ENCODE measurements at places on chromosomes 13 and 19.

DNA sequence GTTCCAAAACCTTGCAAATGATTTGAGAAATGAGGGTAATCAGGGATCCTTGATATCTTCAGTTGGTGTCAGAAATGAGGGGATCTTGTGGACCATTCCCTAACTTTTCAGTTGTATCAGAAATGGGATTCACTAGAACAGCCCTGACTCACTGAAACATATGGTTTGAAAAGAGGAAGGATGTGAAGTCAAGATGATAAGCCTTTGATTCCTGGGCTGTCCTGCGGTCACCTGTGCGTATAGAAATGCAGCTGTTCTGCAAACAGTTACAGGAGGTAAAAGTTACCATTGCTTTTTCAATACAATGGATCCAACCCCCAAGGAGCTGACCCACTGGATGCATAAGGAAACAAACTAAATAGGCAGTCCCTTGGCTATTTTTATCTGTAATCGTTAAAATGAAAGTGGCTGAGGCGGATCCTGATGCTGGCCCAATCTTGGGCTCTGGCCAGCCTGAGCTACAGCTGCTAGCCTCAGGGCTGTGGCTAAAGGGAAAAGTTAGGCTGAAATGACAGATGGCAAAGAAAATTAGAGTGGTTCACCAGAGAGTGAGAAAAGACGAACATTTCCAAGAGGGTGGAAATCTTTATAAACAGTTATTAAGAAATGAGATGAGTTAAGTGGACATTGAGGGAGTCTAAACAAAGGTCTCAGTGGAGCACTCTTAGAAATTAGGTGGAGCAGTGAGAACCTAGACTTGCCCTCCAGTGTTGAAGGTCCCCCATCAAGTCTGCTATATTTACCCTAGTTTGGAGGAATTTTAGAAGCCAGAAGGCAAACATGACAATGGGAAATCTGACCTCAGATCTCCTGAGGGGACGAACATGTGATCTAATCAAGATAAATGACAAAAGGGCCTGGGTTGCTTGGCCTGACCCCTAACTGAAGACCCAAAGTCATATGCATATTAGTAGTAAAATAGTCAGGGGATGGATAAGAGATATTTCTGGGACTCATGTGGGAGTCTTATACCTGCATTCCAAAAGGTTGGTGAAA is 7.6 kb downstream of the SIGLECL1 start:
- no peak for DNase-seq

GRCh38 chr13:86383561-86383960 is 584.3 kb upstream of the SLITRK6 start:
- DNase-seq = no peak

- no peak for DNase-seq
Measured at GRCh38 chr19:42290523-42291434, 11.2 kb upstream of the PRR19 start.

DNA sequence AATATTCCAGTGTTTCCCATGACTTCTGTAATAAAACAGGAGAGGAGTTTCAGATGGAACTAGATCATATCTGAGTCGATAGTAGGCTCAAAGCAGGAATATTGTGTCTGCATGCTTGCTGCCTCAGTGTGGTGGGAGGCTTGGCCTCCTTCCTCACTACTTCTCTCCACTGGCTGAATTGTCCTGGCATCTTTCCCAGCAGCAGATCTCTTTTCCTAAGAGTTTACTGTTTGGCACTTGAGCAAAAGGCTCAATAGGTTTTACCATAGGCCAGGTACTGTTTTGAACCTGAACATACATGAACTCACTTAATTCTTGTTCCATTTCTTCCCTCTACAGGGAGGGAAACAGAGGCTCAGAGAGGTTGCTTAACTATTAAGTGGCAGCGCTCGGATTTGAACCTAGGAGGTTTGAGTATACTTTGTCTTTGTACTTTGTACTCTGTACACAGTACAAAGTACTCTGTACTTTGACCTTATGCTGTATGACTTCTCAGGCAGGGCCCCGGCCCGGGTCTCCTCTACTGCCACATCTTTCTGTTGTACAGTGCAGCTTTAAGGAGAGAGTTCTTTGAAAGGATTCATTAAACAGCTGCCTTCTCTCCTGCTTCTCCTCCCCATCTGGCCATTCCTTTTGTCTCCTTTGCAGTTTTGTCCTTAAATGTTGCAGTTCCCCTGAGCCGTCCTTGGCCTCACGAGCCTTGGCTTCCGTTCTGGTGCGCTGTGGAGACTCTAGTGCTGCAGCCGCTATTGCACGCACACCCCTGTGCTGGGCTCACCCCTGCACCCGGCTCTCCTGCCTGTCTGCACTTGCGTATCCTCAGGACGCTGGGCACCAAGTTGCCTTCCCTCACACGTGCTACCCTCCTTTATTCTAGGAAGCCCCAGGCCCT is 8.1 kb downstream of the B3GLCT start:
- DNase-seq = no peak

- no peak for DNase-seq
Measured at GRCh38 chr13:32829269-32829668, 187.0 kb upstream of the KL start.

- no peak for DNase-seq
Measured at GRCh38 chr19:18109733-18110608, 12.4 kb downstream of the MAST3 start.

DNA sequence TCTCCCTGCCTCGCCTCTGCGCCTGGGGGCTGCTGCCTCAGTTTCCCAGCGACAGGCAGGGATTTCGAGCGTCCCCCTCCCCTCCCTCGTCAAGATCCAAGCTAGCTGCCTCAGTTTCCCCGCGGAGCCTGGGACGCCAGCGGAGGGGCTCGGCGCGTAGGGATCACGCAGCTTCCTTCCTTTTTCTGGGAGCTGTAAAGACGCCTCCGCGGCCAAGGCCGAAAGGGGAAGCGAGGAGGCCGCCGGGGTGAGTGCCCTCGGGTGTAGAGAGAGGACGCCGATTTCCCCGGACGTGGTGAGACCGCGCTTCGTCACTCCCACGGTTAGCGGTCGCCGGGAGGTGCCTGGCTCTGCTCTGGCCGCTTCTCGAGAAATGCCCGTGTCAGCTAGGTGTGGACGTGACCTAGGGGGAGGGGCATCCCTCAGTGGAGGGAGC is 722 bp upstream of the ICAM1 start:
- DNase-seq = peak; percentile 27

Data from dorsolateral prefrontal cortex (tissue), 122 donors.